ENCODE measurements at places on chromosomes 3 and 15.

DNA sequence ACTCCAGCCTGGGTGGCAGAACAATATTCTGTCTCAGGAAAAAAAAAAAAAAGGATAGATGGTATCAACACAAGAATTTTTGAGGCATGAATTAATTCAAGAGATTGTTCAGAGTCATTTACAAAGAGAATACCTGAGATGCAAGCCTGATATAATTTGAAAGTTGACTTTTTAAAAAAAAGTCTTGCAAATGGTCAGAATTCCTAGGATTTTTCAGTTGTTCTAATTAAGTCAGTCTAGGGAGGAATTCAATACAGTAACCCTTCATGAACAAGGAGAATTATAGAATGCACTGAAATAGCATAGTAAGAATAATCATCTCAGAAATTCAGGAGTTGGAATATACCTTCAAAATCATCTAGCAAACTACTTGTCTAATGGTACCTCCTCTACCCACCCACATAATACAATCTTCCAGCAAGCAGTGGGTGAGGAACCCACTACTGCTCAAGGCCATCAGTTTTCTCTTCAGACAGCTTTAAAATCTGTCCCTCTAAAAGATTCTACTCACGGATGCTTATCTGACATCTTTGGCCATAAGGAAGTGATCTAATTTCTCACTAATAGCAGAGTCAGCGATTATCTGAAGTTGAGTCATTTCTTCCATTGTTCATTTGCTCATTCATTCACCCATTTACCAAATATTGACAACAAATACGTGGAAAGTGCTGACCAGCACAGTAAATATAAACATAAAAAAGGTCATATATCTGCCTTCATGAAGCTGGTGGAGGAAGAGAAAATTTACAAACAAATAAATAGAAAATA is 159.6 kb downstream of the GREM1 start:
- no peak for DNase-seq

DNA sequence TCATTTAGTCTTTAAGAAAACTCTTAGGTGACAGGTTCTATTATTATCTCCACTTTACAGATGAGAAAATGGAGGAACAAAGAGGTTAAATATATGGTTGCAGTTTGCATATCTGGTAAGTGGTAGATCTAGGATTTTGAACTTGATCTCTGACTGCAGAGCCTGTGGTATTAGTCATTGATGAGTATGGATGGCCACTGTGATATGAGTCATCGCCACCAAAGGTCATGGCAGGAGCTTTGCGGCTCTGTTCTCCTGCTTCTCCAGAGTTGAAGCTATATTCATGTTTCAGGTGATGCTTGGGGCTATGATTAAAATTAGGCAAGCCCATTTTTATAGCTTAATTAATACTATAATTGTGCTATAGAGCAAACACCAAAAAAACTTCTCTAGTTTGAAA is 306.2 kb upstream of the DPPA4 start:
- no peak for DNase-seq

DNA sequence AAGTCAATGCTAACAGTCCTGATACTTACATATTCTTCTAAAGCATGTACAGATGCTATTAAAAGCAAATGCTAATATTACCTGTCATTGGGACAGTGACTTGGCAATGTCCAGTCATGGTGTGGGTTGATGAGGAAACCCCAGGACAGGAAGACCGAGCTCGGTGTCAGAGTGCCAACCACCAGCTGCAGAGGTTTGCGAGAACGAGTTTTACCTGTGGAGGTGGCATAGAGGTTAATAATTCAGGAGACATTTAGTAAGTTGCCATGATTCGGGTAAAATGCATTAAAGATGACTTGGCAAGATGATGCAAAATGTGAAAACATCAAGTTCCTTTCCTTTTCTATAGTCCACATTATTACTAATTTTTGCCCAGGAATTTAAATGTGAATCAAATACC is 94.5 kb downstream of the ABI3BP start:
- DNase-seq, result no peak

DNA sequence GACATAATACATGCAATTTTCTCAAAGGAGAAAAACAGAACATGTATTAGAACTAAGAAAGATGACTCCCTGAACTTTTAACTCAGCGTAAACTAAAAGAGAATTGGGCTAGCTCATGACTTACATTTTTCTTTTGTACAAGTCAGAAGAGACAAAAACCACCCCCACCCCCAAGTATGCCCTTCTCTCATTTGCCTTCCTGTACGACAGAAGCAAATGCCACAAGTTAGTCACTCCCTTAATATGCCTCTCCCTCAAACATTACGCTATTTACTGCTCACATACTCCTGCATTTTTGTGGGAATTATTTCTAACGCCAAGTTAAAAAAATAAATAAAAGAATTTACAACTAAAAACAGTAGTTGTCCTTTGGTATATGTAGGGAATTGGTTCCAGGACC is 22.0 kb downstream of the CPEB1 start:
- no peak for DNase-seq

- DNase-seq, result no peak
Measured at GRCh38 chr3:171227359-171227758, 200.8 kb upstream of the SLC2A2 start.

DNA sequence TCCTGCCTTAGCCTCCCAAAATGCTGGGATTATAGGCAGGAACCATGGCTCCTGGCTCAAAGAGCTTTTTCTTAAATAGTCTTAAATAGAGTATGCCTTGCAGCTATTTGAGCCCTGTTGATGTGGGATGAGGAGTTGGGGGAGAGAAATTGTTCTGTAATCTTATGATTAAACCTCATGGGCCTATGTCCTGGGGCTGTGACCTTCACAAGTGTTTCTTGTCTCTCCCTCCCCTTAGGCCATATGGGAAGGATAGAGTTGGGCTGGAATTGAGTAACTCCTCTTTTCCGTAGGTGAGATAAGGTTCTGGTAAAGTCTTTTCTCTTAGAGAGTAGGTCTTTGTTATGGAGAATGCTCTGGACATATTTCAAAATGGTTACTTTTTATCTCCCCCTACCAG is 114.3 kb downstream of the ARNT2 start:
- no peak for DNase-seq

DNA sequence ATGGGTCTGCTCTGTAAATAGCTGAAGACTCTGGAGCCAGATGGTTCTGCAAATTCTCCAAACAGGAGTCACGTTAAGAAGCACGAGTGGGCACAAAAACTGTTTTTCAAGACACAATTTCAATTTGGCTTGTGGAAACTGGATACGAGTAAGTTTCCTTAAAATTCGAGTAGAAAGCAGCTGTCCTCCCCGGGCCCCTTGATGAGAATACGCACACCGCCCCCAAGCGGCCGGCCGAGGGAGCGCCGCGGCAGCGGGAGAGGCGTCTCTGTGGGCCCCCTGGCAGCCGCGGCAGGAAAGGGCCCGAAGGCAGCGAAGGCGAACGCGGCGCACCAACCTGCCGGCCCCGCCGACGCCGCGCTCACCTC is 778 bp upstream of the THBS1 start:
- peak; percentile 89 for DNase-seq

GRCh38 chr3:69338911-69339310 is 47.0 kb downstream of the FRMD4B start:
- no peak for DNase-seq

DNA sequence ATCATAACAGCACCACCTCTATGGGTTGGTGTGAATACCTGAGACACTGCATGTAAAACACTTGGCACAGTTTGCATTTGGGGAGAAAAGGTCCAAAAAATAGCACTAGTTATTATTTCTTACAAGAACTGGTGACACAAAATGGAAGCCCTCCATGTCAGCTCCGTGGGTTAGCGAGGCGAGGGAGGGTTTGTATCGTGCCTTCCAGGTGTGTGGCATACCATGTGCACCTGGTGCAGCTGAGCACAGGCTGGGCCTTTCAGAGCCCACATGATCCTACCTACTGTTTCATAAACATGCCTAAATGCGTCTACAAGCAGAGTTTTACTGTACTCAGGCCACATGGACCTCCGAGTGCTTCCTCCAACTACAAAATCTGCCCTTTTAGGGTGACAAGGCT is 5.6 kb downstream of the CXCR6 start:
- DNase-seq, result no peak

- DNase-seq, result no peak
Measured at GRCh38 chr3:8385848-8386620, 115.6 kb upstream of the LMCD1 start.

DNA sequence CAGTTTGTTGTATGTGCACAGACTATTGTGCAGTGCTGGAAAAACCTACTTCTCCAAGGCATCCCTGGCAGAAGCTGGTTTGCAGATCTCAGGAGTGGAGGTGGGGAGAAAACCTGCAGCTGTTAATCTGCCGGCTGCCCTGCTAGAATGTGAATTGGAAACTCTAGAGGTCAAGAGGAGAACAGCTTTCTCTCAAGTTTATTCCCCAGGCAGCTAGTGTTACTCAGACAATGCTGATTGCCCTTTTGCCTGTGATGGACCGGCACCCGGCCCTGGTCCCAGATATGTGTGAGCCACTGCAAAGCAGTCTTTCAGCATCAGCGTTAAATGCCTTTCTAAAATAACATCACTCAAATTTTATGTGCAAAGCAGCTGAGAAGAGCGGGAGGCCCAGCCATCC is 129.7 kb upstream of the TPM1 start:
- DNase-seq, result no peak

DNA sequence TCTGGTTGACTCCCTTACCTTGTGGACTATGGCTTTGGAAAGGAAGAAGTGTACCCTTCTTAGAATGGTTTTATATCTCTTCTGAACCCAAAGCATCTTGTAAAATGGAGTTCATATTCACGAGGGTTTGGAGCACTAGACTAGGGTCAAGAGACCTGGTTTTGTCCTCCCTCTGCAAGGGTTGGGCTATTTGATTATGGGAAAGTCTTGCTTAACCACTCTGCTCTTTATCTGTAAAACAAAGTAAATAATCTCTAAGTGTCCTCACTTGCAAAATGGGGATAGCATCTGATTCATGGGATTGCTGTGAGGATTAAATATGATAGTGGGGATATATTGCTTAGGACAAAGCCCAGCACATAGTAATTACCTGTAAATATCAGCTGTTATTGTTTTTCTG is 17.9 kb upstream of the SLC2A2 start:
- DNase-seq, result no peak

- DNase-seq, result no peak
Measured at GRCh38 chr3:29481969-29482767, 201.3 kb downstream of the RBMS3 start.

GRCh38 chr3:140131895-140132294 is 196.9 kb downstream of the CLSTN2 start:
- no peak for DNase-seq

DNA sequence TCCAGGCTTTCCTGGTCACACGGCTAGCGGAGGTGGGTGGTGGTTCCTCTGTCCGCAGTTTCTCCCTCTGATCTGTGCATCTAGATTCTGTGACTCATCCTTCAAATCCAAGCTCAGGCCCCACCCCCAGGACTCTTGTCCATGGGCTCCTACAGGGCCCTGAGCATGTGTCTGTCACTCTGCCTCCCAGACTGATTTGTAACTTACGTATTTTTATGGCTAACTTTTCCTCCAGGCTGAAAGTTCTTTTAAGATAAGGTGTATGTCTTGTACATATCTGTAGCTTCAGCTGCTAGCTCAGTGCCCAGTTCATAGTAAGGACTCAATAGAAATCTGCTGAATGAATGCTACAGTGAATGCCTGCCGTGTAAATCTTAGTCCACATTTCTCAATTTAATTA is 8.0 kb downstream of the ESYT3 start:
- DNase-seq, result no peak

DNA sequence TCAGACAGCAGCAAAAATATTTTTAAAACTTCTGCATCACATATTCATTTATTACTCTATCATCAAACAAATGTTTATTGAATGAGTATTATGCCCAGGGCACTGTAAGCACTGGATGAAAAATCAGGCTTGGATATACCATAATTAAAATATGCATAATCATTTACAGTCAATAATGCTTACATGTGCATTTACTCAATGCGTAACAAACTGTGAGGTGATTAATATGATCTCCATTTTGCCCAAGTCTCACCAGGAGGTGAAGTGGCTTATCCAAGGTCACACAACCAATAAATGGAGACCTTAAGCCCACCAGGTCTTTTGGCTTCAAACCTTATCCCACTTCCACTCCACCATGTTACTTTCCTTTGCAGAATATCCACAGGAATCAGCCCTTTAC is 117.3 kb upstream of the SLC24A5 start:
- DNase-seq, result no peak

DNA sequence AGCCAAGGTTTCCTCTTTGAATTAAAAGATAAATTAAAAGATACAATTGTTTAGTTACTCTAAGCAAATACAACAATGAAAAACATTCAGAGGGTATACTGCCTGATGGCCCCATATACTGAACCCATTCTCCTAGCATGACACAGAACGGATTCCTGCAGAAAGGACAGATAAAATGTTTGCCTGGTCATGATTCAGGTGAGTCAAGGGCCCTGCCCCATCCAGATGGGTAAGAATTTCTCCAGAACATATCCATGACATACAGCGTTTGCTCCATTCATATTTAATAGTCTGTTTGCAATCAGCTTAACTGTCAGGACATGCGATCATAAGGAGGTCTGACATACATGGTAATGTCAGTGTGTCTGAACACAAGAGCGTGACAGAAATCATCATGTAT is 8.6 kb downstream of the TMEM41A start:
- no peak for DNase-seq

GRCh38 chr15:36843822-36844221 is 256.5 kb downstream of the MEIS2 start:
- DNase-seq, result no peak

GRCh38 chr3:132788301-132788671 is 66.1 kb upstream of the NPHP3 start:
- DNase-seq, result no peak

DNA sequence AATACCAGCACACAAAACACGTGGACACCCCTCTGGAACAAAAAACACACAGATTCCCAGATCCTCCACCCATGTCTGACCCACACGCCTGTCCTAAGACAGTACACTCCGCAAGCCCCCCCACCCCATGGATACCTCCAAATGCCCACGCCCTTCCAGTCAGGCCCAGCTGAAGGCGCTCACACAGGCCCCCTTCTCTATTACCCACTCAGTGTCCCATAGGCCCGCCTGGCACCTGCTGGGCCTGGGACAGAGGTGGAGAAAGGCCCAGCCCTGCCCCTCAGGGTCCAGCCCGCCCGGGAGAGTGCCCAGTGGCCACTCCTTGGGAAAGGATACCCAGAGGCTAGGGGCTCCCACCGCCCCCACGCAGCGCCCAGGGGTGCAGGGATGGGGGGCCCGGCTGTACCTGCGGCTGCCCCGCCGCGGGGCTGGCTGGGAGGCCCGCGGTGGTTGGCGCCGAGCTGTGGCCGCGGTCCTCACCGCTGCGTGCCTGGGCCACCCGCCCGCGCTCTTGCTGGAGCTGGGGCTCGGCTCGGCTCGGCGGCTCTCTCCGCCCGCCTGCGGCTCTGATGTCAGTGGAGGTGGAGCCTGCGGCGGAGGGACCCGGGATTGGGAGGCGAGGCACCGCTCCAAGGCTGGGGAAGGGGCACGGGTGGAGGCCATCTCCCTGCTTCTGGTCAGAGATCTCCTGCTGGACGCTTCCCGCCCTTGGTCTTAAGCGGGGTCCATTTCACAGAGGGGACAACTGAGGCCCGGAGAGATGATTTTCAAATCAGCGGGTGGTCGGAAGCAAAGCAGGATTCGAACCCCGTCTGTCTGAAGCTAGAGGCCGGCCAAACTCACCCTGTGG is at the start of gene CAMK1:
CAMK1 (minus strand) TSS at position 522 of the 850 bp plus-strand sequence. CDS start 2,198 bp downstream, outside the sequence.
- DNase-seq, result peak; percentile 62

GRCh38 chr15:88985547-88986393 is 72.6 kb upstream of the MFGE8 start:
- DNase-seq, result no peak

All from stimulated activated CD8-positive, alpha-beta memory T cell treated with anti-CD3 and anti-CD28 coated beads, Interleukin-2, amount 100 ng/mL, for 48 hours (primary cell).